ENCODE measurements at places on chromosomes 11 and 22.

DNA sequence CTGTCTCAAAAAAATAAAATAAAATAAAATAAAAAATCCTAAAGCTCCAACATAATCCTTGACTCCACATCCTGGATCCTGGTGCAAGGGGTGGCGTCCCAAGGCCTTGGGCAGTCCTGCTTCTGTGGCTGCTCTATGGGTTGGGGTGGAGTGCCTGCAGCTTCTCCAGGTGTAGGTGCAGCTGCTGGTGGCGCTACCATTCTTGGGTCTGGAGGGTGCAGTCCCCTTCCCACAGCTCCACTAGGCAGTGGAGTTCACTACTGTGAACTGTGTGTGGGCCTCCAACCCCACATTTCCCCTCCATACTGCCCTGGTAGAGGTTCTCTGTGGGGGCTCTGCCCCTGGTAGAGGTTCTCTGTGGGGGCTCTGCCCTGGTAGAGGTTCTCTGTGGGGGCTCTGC is 6.9 kb upstream of the TBC1D22A start:
- DNase-seq, result no peak

- DNase-seq, result no peak
These were observed 6.6 kb upstream of the GNAZ start for GRCh38 chr22:23063539-23064380.

DNA sequence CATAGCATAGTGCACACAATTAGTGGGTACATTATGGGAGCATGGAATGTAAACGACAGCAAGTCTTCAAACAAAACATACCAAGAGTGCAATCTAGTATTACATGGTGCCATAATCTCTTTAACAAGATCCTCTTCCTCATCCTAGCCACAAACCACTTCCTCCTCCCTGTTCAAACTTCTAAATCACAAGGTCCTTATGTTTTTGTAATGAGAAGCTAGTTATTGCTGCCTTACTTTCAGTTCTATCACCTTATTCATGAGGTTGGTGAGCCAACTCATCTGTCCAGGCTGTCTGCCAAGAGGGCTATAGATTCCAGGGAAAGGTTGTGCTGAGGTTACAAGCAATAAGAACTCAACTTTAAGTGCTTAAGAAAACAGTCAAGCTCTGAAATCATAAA is 195.4 kb upstream of the ARHGAP20 start:
- DNase-seq, result no peak

- no peak for DNase-seq
These were observed 12.8 kb downstream of the DHCR7 start for GRCh38 chr11:71435278-71435951.

DNA sequence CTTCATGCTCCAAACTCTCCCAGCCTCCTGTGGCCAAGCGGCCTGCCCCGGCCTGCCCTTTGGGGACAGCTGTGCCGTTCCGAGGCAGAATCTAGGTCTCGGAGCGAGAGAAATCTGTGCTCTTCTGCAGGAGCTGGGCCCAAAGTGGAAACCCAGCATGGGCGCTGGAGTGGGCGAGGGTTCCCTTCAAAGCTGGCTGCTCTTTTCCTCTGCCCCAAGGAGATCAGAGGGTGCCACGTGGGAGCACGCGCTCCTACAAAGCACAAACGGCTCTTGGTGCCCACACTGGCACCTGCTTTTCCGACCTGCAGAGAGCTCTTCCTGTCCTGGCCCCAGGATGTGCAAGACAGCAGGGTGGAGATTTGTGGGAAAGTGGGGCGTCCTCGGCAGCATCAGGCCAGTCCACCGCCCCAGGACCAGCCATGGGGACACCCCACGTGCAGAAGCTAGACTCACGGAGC is 6.9 kb downstream of the OSBPL5 start:
- DNase-seq, result no peak

DNA sequence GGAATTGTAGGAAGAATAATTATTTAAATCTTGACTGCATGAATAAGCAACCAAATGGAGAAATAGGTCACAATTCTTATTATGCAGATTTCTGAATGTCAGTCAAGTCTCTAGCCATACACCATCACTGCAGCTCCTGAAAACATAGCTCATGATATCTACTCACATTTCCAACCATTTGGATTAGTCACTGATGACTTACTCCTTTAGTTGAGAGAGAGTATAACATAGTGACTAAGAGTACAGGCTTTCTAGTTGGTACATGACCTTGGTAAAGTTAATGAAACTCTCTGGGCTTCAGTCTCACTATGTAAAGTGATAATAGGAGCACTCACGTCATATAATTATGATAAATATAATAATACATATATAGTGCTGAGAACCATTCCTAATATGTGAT is 265.2 kb downstream of the KCNA4 start:
- no peak for DNase-seq

- no peak for DNase-seq
These were observed 559 bp downstream of the SNX19 start for GRCh38 chr11:130915603-130916237.

GRCh38 chr11:128963744-128964325 is 21.2 kb upstream of the TP53AIP1 start:
- no peak for DNase-seq

GRCh38 chr11:90468923-90469322 is 246.1 kb upstream of the CHORDC1 start:
- no peak for DNase-seq

DNA sequence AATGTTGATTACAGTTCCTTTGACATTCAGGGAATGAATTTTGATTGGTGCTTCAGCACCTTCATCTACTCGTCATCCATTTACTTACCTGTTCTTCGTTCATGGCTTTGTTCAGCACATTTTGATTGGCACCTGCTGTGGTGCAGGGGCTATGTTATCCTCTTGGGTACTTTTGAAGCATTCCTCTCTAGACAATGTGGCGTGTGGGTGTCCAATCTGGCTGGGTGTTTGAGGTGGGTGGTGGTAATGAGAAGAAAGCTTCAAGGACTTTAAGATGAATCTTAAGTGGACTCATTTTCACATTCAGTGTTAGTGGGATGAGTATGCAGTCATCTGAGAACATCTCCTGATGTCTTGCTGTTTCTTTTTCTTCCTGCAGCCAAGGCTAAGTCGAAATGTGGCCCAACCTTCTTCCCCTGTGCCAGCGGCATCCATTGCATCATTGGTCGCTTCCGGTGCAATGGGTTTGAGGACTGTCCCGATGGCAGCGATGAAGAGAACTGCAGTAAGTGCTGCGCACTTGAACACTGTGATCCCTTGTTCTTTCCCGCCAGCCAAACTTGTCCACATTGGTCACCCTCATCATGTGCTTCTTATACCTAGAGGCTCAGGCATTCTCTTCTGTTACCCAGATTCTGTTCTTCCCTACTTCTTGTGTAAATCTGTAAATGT is 137.5 kb downstream of the LDLRAD3 start:
- DNase-seq, result no peak

DNA sequence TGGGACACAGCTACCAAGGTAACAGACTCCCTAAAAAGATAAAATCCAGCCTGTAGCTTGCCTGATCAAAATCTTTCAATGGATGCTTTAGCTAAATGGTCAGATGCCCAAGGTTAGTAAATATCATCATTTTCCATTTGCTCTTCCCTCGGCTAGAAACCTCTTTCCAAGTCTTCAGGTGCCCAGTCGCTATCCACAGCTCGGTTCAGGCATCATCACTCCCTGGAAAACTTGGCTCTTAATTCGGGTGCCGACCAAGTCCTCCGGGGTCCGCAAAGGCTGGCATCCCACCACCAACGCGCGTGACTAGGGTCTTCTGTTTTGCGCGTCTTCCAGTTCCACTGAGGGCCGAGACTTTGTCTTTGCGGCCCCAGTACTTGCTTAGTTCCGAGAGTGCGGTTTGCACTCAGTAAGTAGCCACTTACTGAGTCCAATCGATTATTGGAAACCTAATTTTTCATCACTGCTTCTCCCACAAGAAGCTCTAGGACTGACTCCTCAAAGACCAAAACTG is 44.3 kb downstream of the OR4D9 start:
- no peak for DNase-seq

- DNase-seq, result no peak
These were observed 601.8 kb downstream of the INSC start for GRCh38 chr11:15716550-15716949.

- no peak for DNase-seq
These were observed 174.3 kb downstream of the PGR start for GRCh38 chr11:100955318-100955717.

DNA sequence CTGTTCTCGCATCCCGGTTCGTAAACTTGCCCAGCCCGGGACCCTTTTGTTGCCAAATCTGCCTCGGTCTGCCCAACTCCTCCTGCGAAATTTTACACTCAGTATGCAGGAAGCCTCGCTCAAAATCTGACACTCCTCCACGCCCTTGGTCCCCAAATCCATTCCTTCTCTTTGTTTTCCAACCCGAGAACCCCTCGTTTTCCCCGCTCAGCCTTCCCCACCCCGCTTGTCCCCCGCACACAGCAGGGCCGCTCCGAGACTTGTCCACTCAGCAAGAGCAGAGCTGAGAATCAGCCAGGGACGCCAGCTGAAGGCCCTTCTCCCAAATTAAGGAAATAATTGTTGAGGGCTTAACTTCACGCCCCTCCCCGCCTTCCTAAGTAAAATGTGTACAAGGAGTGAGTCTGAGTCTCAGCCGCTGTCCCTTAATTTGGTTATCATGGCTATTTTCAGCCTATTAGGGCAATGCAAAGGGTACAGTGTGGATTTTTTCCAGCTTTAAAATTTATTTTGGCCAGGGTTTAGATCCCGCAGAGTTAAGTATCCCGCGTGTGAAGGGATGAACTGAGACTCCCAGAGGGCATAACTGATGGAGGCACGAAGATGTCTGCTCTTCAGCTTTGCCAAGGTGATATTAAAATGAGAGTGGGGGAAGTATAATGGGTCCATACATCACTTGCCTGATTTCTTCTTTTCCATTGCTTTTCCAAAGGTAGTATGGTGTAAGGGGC is 581 bp upstream of the FBXO3 start:
- DNase-seq, result no peak

DNA sequence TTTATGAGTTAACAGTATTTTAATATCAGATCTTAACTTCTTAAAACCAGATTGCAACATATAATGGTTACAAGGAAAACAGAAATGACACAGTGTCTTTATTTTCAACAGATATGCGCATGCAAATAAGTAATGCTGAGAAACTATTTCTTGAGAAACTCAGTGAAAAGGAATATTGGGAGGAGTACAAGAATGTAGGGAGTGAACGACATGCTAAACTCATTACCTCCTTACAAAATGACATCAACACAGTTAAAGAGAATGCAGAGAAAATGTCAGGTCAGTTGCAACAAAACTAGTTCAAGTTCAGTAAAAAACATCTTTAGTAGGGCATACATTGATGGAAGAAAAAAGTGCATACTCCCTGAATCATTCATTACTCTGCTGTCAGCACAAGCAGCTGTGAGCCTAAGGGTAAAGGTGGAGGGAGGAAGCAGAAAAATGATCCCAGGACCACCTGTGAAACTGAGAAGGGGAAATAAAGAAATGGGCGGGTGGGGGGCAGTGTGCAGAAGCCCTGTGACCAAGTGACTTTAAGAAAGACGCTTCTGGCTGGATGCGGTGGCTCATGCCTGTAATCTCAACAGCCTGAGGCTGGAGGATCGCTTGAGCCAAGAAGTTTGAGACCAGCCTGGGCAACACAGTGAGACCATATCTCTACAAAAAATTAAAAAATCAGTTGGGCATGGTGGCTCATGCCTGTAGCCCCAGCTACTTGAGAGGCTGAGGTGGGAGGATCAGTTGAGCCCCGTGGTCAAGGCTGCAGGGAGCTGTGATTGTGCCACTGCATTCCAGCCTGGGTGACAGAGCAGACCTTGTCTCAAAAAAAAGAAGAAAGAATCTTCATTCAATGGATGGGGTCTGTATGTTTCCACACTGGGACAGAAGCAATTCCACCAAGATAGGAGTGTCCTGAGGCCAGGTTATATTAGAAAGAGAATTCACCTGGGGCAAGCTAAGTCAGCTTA is 31.2 kb downstream of the CCDC83 start:
- DNase-seq, result no peak

DNA sequence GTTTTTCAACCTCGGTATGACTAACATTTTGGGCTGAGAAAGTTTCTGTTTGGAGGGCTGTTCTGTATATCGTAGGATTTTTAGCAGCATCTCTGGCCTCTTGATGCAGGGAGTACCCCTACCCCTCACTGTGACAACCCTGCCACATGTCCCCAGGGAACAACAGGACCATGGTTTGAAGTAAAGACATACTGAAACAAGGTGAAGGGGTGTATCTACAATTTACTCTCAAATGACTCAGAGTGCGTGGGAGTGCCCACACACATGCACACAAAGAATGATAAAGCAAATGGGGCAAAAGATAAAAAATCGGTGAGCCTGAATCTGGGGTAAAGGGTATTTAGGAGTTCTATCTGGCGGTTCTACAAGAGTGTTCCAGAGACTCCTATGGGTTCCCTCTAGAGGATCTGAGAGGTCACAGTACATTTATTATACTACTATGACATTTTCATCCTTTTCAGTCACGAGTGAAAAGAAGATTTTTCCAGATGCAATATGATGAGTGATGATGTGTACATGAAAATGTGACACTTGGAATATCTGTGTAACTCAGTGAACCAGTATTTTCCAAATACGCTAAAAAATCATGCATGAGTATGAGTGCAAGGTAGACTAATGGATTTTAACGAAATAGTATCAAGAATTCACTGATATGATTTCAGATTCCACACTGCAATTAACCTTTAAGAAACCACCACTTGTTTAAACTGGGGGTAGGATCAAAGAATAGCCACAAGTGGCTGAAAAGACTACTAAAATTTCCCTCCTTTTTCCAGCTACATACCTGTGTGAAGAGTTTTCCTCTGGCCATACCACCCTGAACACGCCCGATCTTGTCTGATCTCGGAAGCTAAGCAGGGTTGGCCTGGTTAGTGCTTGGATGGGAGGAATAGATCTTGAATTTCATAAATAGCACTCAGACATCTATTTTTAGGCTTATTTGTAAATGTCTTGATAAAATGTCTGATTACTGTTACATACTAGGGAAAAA is 56.3 kb upstream of the YPEL1 start:
- no peak for DNase-seq

DNA sequence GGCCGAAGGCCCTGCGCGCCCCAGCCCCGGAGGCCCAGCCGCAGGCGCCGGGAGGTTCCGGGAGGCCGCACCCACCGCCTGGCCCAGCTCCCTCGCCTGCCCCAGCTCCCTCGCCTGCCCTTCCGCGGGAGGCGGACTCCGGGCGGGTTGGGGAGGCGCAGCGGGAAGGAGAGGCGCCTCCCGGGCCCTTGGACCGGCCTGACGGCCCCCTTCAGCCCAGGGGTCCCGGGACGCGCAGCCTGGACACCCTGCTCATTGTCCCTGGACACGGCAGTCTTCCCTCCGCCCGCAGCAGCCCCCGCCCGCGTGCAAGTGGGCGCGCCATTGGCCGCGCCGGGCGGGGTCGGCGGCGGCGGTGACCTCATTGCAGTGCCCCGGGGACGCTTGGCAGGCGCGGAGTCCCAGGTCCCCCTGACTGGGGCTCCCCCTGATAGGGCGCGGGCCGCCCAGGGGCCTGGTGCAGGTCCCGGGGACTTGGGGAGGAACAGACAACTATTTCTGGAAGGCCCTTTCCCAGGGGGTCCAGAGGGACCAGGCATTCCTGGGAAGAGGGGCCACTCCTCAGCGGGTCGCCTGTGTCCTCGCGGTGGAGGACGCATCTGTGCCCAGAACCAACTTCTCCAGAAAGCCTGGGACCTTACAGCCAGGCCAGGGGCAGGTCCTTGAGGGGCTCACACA is 501 bp downstream of the CD151 start:
- no peak for DNase-seq

Data from stimulated activated CD8-positive, alpha-beta memory T cell treated with anti-CD3 and anti-CD28 coated beads, Interleukin-4, amount 100 ng/mL, for 1 hour (primary cell).